ENCODE measurements at places on chromosomes 13 and 19.

GRCh38 chr13:94660695-94661326 lies 51.5 kb downstream of the SOX21 start:
- no peak for DNase-seq

DNA sequence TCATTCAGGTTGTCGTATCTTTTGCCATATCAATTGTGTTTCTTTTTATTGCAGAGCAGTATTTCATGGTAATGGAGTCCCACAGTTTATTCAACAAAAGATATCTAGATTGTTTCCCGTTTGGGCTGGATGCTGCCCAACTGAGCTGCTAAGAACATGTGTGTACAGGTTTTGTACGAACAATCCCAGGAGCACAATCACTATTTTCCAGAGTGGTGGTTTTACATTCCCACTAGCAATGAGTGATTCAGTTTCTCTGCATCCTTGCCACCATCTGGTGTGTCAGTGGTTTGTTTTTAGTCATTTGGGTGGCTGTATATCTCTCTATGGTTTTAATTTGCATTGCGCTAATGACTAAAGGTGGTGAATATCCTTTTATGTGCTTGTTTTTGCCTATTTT lies 52.7 kb upstream of the ZDHHC20 start:
- no peak for DNase-seq

- no peak for DNase-seq
Measured at GRCh38 chr13:64527561-64527960, 2702.6 kb downstream of the PCDH9 start.

DNA sequence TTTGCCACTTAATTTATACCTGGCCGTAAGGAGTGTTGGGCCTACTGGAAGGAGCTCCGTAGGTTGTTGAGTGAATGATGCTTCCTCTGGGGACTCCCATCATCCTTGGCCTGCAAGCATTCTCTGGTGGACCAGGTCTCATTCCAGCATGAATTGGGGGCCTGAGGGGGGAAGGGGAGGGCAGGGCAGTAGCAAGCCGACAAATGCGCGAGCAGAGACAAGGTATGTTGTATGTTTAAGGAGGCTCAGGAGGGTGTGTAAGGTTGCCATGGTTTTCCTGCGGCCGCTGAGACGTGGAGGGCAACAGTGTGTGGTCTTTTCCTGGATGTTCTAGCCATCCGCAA lies 749 bp downstream of the ZNF264 start:
- DNase-seq, result no peak

DNA sequence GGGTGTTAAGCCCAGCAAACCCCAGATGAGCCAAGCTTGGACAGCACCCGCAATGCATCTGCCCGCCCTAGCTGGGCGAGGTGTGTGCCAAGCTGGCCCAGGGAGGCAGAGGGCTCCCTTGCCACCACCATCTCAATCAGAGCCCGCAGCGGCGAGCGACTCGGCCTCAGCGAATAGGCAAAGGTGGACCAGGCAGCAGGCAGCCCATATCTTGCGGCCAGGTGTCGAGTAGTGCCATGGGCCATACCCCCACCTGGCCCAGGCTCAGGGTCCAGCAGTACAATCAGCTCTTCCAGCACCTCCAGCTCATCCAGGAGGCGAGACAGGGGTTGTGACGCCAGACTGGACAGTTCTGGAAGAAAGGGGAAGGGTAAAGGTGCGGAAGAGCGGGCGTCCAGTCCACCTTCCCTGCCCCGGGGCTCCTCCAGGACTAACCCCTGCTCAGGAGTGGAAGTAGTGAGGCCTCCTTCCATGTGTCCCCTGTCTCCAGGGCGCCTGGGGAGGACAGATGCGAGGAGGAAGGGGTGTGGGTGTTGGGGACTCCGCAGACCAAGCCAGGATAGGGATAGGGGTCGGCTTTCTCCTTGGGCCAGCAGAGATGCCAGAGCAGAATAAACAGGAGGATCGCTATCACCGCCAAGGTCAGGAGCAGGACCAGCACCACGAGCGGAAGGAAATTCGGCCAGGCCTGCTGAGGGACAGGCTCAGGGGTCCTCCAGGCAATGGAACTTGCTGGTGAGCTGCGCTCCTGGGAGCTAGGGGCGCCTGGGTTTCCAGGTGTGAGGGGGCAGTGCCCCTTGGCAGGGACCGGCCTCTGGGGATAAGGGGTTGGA lies 2.8 kb downstream of the IGFLR1 start:
- DNase-seq, result no peak

Data from NCI-H2029 treated with DMSO at 0.1 percent for 48 hours (cell line).